ENCODE measurements at places on chromosomes 1 and 21.

DNA sequence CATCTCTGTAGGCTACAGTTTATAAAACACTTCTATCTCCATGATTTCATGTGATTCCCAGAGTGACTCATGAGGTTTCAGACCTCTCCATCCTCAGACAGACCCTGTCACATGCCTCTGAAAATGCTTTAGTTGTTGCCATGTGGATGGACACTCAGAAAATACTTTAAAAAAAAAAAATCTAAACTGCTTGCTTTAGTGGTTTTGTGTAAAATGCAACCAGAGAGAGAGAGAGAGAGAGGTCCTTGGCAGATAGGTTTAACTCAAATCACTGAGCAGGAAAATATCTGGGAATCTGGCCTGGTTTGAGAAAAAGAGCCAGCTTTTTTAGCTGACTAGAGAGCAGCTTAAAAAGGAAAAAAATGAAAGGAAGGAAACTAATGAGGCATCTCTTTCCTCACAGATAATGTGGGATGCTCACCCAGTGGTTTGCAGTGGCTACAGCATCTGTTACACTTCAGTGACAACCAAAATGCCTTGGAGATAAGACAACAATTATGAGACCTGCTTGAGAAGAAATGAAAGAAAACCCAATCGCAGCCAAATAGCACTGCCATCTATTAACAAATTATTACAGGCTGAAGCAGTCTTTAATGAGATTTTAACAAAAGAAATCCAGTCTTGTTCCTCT lies 54.6 kb upstream of the SYT14 start:
- no peak for DNase-seq

DNA sequence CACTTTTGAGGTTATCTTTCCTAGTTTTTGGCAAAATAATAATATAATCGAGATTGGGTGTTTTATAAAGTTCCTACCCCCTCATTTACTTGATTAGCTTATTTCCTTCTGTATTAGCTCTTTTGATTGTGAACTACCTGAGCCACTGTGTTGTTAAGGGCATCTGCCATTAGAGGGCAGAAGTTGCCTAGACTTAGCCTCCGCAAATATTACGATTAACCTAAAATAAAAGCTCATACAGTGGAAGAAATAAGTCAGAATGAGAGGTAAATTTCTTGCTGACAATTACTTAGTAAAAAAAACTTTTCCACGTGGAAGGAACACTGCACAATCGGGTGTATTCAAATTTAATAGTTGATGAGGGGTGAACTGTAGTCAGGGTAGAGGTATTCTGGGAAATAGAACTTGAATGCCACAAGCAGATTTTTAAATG lies 2.3 kb downstream of the H3-3A start:
- no peak for DNase-seq

- DNase-seq, result no peak
Observed at GRCh38 chr21:32658524-32658923, 46.3 kb upstream of the CFAP298 start.

DNA sequence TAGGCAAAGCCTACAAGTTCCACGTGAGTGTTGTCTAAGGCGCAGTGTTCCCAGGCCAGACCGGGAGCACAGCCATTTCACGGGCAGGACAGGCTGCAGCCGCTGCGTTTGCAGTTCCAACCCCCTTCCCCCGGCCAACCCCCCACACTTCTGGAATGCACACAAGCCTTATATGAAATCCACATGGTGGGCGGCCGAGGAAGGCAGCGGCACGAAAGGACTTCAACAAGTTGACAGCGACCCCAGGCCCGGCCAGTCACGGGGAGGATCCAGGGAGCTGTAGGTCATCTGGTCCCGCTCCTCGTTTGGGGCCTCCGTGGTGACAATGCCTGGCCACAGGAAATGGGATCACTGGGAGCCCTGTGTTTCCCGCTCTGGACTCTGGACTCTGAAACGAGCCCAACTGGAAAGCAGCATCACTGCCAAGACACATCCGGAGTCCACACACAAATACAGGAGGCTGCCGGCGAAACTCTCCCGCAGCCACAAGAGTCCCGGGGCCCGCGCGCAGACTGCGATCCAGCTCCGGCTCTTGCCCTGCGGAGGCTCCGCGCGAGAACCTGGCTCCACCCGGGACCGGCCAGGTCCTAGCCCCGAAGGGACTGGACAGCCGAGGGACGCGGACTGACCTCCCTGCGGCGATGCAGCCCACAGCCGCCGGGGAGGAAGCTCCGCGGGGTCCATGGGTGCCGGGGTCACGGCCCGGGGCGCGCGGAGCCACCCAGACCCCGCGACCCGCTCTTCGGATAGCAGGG lies 794 bp downstream of the NID1 start:
- DNase-seq, result no peak

- no peak for DNase-seq
Observed at GRCh38 chr1:31744165-31744888, 19.8 kb downstream of the ADGRB2 start.

- DNase-seq, result no peak
Observed at GRCh38 chr21:45848331-45848730, 133.2 kb upstream of the COL6A1 start.

DNA sequence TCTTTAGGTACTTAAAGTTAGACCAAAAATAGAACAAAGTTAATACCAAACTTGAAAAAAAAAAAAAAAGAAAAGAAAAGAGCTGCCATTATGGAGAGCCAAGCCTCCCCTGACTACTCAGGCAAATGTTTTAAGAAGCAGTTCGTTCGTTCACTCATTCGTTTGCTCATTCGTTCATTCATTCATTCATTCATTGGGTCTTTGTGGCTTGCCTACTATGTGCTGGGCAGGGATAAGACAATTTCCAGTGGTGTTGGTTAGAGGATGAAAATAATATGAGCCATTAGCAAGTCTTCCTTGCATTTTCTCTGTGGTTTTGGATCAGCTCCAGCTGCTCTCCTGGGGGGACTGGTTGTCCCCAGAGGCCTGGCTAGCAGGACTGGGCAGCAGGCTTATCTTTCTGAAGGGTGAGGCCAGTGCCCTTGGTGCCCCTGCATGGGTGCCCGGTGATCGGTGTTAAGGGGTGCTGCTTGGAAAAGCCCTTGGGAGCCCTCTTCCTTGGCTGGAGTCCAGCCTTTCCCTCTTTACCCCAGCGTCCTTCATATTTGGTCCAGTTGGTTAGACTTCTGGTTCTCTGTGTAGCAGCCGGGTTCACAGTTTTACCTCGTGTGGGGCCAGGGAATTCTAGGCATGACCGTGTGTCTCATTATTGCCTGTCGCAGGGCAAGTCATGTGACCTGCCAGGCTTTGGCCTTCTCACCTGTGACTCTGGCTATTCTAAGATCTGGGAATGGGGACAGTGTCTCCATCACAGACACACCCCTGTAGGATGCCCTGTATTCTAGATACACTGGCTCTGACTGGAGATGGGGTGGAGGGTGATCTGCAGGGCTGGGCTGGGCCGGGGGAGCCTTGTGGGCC lies 32.8 kb downstream of the LHX4 start:
- no peak for DNase-seq

DNA sequence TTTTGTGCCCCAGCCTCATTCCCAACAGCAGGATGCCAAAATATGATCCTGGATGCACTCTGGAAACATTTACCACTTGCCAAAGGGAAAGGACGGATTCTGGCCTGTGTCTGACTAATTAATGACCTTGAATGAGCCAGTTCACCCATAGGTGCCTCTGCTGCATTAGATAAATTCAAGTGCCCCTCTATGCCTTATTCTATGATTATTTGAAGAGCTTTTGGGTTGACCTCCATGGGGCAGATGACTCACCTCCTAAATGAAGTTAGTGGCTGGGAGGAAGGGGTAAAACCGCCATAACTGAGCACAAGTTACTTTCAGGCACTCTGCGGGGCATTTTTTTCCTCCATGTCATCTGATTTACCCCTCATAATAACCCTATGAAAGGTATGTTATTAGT lies 98.1 kb downstream of the CLIC6 start:
- no peak for DNase-seq

DNA sequence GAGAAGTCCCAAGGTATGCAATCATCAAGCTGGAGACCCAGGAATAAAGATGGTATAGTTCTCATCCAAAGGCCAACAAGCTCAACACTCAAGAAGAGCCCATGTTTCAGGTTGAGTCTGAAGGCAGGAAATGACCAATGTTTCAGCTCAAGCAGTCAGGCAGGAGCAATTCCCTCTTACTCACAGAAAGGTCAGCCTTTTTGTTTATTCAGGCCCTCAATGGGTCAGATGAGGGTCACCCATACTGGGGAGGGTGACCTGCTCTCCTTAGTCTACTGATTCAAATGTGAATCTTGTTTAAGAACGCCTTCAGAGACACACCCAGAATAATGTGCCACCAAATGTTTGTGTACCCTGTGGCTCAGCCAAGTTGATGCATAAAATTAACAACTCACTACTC lies 262.4 kb downstream of the USP25 start:
- DNase-seq, result no peak

GRCh38 chr1:98048751-98049325 lies 128.0 kb upstream of the DPYD start:
- DNase-seq, result no peak

DNA sequence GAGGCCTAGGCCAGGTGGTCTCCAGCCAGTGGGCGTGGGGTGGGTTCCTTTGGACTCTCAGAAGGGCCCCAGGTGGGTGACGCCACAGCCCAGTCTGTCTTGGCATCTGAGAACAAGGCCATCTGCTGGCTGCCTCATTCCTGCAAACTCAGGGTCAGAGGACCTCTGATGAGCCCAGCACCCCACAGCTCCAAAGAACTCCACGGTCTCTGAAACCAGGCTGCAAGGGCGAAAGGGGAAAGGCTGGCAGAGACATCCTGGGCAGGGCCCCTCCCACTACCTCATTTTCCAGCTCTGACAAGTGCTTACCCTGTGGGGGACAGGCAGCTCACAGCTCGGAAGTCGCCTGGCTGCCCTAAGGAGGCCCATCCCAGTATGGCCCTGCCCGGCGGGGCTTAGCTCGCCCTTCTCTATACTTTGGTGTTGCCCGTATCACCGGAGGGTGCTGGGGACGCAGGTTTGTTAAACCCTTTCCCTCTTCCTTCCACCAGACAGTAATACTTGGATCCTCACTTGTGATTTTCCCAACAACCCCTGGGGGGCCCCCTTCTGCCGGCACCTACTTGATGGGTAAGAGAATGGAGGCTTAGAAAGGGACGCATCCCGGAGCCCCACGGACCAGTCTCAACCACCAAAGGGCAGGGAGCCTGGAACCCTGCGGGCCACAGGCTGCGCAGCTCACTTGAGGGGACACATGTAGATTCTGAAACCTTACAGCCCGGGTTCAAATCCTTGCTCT lies 10.9 kb upstream of the EDN2 start:
- DNase-seq, result no peak

- no peak for DNase-seq
Observed at GRCh38 chr1:232306269-232306961, 323.5 kb downstream of the SIPA1L2 start.

DNA sequence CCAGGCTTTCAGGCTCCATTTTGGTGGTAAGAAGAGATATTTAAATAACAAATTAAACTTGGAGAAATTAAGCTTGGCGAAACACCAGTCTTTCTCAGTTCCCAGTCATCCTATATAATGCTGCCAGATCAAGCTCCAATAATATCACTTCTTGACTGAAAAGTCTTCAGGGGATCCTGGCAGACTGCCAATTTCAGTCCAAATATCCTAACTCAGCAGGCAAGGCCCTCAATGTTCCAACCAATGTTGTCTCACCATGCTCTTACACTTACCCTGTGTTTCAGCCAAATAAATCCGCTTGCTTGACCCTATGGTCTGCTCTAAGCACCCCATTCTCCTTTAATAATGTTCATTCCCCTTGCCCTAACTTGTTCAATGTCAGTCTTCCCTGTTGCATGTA lies 39.9 kb upstream of the BCL10 start:
- DNase-seq, result no peak

GRCh38 chr1:1213345-1214265 lies at the start of gene TNFRSF4:
TNFRSF4 (minus strand) TSS chr1:1214153; CDS start chr1:1214127, 26 bp downstream.
- DNase-seq, result no peak

- no peak for DNase-seq
Observed at GRCh38 chr1:17539477-17540254, at the start of gene ARHGEF10L. ARHGEF10L (plus strand) TSS chr1:17539698; CDS start chr1:17580596, 40,898 bp downstream.

- DNase-seq, result no peak
Observed at GRCh38 chr1:219945795-219946194, 17.4 kb upstream of the SLC30A10 start.

DNA sequence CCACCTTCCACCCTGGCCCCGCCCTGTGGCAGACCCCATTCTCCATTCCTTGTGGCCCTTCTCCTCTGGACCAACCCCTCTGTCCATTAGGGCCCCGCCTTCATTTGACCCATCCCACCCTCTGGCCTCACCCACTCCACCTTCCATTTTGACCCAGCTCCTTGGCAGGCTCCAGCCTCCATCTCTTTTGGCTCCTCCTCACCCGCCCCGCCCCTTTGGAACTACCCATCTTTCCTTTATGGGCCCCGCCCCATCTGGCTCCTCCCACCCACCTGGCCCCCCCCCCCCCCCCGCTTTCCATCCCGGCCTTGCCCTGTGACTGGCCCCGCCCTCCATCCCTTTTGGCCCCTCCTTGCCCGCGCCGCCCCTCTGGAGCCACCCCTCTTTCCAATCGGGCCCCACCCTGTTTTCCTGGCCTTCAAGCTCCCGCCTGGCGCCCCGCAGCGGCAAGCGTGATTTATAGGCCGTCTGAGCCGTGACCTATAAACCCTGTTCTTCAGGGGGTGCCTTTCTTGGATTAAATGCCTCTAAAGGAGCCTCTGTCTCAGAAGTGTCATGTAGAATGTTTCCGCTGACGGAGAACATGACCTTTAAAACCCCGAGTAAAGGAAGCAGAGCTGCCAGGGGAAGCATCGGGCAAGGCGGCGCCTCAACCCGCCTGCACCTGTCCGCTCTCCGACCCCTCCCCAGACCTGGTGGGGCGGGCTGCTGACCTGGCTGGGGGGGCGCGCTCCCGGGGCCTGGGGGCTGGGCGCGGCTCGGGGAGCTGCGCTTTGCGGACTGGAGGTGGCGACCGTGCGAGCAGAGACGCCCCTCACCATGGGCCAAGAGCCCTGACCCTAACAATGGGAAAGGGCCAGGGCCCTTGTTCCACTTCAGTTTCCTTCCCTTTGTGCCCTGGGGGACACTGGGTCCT lies 178.0 kb downstream of the CAMTA1 start:
- DNase-seq, result no peak

GRCh38 chr1:59116920-59117542 lies 179.9 kb upstream of the FGGY start:
- no peak for DNase-seq

DNA sequence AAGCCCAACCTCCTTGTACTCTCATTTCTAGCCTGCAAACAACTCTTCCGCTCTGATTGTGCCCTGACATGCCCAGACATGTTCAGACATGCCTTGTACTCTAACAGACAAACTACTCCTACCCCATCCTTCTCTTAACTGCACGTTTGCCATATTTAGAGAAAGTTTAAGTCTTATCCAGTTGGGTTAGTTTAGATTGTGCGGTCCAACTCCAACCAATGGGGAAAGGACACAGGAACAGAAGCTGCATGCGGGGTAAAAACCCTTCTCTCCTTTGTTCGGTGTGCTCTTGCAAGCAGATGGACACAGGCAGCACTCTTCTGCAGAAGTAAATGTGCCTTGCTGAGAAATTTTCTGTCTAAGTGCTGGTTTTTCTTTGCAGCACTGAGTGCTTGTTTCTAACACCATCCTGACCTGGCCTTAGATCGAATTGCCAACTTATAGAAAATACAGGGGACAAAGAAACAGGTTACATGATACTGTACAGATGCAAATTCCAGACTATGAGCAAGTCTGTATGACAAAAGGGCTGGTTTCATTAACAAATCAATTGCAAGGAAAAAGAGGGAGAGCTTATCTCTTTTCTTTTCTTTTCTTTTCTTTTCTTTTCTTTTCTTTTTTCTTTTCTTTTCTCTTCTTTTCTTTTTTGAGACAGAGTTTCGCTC lies 35.8 kb upstream of the IFNGR2 start:
- DNase-seq, result no peak

GRCh38 chr1:177170756-177171535 lies at the start of gene BRINP2:
BRINP2 (plus strand) TSS chr1:177170958; CDS start chr1:177229877, 58,919 bp downstream.
- DNase-seq, result no peak

All from stimulated activated CD4-positive, alpha-beta T cell treated with anti-CD3 and anti-CD28 coated beads, Interleukin-1b, Interleukin-23, amount 100 ng/mL, for 1 hour (primary cell).